Cortex of kidney (tissue), 1 donor: ENCODE measurements at places on chromosomes 13 and 19.

GRCh38 chr19:1183543-1184172 lies 9.6 kb upstream of the SBNO2 start:
- no peak for DNase-seq

GRCh38 chr19:12603714-12604113 lies 6.9 kb downstream of the ZNF490 start:
- no peak for DNase-seq

- no peak for DNase-seq
These were observed 873.0 kb downstream of the OLFM4 start for GRCh38 chr13:53901593-53901992.

DNA sequence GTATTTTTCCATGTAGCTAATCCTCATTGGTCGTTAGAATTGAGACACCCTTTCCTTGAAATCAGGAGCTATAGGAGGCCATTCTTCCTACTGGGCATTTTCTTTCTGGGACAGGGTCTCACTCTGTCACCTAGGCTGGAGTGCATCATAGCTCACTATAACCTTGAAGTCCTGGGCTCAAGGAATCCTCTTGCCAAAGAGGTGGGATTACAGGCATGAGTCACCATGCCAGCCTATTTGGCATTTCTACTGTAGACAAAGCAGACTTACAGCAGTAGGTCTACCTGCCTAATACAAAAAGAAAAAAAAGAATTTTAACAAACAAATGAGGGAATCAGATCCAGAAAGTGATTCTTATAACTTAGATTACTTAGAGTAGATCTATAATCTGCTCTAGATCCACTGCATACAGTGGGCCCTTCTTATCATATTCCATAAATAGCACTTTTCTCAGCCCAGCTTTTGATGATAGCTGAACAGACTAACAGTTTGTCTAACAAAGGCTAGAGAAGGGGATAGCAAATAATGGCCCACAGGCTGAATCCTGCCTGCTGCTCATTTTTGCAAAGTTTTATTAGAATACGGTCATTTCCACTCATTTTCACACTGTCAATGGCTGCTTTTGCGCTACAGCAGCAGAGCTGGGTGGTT lies 36.7 kb upstream of the USPL1 start:
- no peak for DNase-seq

GRCh38 chr19:16595097-16595496 lies 22.9 kb upstream of the SLC35E1 start:
- DNase-seq = no peak

DNA sequence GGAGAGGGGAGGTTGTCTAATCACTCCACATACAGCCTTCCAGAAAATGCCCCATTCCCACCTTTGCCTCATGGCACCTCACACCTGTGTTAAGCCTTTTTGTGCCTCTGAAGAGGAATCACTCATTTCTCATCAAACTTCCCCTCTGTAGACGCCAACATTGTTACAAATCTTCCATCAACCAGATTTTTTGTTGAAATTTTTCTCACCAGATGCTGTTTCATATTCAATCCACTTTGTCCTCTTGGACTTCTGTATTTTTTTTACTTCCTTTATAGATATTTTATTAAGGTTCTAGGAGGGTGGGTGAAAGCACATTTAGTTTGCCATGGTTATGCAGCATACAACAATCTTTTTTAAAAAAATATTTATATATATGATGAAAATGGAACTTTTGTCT lies 74.0 kb downstream of the RUBCNL start:
- DNase-seq = no peak

- DNase-seq = no peak
These were observed 877.0 kb downstream of the EFNB2 start for GRCh38 chr13:105658431-105658830.

- DNase-seq = no peak
These were observed 163.7 kb upstream of the KL start for GRCh38 chr13:32852526-32852925.

- no peak for DNase-seq
These were observed 120.5 kb downstream of the KATNAL1 start for GRCh38 chr13:30186634-30187415.

DNA sequence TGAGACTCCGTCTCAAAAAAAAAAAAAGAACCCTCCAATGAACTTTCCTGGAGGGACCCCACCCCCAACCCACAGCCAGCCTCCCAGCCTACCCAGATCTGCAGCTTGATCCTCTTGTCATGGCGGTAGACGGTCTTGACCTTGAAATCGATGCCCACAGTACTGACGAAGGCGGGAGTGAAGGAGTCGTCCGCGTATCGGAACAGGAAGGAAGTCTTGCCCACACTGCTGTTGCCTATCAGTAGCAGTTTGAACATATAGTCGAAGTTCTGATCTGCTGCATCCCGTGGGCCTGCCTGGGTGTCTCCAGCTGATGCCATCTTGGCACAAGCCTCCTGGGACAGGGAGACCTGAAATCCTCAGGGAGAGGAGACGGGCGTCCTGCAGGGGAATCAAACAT lies 2.4 kb downstream of the RAB3D start:
- no peak for DNase-seq

GRCh38 chr19:16319481-16319880 lies 5.1 kb upstream of the KLF2 start:
- DNase-seq = no peak

DNA sequence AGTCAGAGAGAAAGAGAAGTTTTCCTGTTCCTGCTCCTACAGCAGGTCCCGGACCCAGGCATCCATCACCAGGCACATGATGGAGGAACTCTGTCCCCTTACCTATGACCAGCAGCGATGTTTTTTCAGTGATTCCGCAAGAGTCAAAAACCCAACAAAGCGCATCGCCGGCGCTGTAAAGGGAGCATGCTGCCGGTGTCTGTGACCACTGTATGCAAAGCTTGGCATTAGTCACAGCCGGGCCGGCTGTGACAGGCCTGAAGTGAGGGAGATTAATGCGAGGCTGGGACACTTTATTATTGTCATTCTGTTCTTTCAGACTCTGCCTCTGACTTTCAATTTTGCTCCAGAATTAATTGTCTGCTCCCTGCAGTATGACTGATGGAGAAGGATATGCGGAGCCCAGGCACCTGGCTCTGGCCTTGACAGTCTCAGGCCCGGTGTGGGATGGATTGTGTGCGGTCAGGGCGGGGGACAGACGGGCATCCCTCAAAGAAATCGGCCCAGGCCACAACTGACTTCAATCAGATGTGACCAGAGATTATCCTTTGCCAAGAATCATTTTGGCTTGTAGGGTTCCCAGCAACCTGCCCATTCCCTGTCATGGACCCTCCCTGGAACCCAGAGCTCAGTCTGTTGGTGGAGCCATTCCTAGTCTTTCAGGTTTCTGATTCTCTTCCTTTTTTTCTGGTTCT lies 462.0 kb upstream of the ZNF507 start:
- no peak for DNase-seq

GRCh38 chr19:35041548-35042055 lies at the start of gene HPN:
Gene HPN, plus strand, starts transcription at chr19:35041721. Its CDS starts 786 bp downstream, at chr19:35042507.
- no peak for DNase-seq

GRCh38 chr13:45817833-45818232 lies 33.7 kb downstream of the SIAH3 start:
- DNase-seq = no peak

GRCh38 chr19:21434967-21435544 lies 38.1 kb downstream of the ZNF493 start:
- no peak for DNase-seq

DNA sequence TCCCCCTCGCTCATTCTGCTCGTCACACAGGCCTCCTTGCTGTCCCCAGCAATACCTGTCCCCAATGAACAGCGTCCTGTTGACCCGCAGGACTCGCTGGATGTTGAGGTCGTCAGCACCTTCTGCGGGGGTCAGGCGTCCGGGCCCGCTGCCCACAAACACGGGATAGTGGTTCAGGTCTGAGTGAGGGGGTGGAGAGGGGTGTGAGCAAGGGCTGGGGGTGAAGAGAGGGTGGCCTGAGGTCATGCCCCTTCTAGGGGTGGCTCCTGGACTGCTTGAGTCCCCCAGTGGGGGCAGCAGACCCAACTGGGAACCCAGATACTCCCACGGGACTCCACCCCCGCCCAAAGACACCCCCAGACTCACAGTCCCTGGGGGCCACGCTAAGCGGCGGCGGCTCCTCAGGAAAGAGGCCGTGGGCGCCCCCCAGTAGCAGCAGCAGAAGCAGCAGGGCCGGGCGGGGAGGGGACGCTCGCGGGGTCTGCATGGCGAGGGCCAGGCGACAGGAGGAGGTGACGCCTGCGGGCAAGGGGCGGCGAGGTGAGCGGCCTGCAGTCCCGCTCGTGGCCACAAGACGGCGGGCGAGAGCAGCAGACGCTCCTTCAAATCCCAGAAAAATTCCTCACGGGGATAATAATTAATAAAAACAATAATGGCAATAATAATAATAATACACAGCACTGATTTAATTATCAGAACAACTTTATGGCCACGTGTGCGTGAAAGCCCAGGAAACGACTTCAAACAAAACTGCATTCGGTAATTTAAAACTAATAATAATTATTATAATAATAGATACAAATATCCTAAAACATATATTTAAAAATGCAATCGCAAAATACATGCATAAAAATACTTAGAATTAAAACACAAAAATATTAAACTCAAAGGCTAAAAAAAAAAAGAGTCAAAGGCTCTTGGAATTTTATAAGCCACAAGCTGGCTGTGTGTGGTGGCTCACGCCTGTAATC lies 1.2 kb downstream of the SEMA6B start:
- DNase-seq = no peak

DNA sequence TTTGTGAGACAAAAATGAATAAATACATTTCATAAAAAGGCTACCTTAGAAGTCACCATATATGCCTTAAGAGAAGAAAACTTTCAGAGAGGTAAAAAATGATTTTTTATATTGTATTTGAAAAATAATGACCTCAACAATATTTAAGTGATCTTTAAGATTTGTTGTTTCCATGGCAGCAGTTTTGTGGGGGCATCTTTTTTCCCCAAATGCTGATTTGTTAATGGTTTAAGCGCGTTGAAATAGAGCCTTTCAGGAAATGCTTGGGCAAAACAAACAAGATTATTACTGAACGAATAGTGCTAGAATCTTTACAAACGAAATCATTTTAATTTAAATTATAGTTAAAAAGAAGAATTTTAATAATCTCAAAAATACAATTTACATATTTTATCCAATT lies 103.1 kb upstream of the MYO16 start:
- DNase-seq = no peak

DNA sequence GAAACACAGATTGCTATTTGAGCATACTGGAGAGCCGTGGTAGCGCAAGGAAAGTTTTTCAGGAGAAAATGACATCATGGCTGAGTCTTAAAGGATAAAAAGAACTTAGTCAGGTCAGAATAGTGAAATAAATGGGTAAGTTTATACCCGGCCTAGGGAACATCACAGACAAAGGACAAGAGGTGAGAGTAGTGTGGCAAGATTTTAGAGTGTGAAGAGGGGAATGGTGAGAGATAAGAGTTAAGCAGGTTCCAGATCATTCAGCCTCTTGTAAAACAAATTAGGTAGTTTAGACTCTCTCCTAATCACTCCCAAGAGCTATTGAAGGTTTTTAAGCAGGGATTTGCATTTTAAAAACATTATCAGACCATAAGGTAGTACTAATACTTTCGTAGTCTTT lies 116.0 kb upstream of the MAB21L1 start:
- DNase-seq = no peak

DNA sequence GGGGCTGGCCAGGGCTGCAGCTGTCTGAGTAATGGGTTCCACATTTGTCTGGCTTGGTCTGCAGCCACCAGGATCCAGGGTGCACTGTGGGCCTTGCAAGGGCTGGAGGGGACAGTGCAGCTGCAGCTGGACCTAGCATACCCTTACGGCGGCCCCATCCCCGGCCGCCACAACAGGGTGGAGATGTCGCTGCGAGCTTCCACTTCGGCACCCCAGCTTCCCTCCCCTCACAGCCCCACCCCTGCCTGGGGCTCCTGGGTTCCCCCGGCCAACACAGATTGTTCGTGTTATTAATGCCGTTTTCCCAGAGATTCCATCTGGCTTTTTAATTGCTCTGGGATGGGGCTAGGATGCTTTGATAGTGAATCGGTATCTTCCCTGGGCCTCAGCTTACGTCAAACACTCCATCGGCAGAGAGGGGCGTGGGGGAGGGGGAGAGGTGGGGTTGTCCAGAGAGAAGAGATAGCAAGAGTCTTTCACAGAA lies 5.8 kb downstream of the CEBPA start:
- no peak for DNase-seq

DNA sequence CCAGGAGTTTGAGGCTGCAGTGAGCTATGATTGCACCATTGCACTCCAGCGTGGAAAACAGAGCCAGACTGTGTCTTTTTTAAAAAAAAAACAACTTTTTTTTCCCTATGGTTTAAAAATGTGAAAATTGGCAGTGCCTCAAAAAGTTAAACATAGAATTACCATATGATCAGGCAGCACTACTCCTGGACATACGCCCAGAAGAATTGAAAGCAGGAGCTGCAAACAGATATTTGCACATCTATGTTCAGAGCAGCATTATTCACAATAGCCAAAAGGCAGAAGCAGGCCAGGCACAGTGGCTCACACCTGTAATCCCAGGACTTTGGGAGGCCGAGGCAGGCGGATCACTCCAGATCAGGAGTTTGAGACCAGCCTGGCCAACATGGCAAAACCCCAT lies 3.8 kb upstream of the RETN start:
- no peak for DNase-seq

DNA sequence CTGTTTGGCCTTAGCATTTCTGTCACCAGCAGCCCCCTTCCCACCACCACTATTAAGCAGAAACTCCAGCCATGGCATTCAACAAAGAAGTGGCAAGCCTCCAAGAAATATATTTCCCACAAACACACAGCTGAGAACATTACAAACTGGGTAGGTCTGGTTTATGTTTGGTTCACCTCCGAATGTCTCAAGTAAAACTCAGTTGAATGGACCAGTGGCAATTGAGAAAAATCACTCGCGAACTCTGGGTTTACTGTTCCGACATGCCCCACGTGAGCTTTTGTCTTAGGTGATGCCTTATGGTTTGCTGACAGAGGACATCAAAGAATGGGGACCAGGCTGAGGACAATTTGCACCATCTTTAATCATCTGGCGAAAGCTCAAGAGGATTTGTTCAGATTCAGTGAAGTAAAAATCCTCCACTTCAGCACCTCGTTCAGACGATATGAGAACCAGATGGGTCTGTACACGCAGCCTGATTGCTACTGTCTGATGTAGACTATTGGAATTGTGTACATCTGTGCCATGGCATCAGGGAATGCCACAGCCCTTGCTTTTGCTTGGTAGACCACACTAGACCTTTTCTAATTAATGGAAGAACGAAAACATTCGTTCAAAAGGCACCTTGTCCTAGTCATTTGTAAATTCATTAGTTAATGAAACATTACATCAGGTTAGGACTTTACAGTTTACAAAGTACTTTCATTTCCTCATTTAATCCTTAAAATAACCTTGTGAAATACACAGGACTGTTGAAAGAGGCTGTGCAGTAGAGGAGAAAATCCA lies 59.4 kb downstream of the SLC10A2 start:
- no peak for DNase-seq

- DNase-seq = no peak
These were observed 32.1 kb upstream of the SLC7A9 start for GRCh38 chr19:32901504-32902161.

GRCh38 chr13:44664308-44664707 lies 88.2 kb upstream of the TSC22D1 start:
- DNase-seq = no peak

GRCh38 chr13:38328699-38329098 lies 21.0 kb upstream of the UFM1 start:
- DNase-seq = no peak

GRCh38 chr13:110875241-110875640 lies 39.6 kb downstream of the ANKRD10 start:
- no peak for DNase-seq

GRCh38 chr19:6728346-6728745 lies 7.9 kb upstream of the C3 start:
- DNase-seq = no peak
